ENCODE measurements at places on chromosomes 2 and 18.

GRCh38 chr18:9101730-9102507, 580 bp upstream of the NDUFV2 start:
- peak; percentile 83 for DNase-seq

DNA sequence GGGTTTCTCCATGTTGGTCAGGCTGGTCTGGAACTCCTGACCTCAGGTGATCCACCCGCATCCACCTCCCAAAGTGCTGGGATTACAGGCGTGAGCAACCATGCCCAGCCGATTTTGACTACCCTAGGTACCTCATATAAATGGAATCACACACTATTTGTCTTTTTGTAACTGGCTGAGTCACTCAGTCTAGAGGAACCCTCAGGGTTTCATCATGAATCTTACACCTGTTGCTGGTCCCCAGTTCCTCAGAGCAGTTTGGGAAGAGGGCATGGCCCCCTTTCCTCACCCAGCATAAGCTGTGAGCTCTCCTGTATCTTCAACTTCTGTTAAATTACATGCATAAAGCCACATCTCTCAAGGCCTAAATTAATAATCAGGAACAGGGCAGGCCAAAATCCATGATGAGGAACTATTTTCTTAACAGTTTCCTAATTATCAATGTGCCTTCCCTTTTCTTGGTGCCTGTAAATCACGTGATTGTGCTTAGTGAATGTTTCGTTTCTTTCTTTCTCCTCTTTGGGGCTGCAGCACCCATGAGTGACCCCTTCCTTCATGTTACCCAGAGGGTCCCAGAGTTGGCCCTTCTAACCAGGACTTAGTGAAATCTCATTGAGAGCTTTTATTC, 20.9 kb downstream of the DYSF start:
- DNase-seq, result peak; percentile 75

DNA sequence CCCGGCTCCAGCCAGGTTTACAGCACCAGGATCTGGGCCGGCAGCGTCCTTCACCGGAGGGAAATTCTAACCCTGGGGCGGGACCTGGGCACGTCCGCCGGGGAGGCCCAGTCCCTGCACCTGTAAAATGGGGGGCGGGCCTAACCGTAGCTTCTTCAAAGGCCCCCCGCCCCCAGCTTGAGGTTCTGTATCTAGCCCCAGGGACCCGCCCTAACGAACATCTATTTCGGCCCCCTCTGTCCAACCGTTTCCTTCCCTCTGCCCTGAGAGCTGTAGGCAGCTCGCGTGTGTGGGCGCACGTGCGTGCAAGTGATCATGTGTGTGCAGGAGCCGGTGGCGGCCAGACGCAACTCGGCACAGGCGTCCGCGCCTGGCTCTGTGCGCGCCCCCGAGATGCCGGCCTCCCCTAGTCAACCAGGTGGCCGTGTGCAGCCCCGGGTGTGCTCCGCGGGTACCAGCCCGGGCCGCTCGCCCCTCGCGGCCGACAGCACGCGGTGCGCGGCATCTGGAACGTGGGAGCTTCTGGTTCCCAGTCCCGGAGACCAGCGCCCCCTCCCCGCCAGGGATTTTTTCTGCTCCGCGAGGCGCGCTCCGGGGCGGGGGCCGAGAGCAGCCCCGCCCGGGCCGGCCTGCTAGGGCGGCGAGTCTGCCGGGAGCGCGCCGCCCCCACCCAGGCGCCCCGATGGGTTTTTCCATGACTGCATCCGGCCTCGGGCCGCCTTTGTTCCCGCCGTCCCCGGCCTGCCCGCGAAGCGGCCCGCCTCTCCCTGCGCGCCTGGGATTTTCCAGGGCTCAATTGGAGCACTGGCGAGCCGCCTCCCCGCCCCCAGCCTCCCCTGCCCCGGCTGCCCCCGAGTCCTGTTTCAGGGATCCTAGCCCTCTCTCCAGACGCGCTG, 21.2 kb downstream of the TEX44 start:
- peak; percentile 87 for DNase-seq

DNA sequence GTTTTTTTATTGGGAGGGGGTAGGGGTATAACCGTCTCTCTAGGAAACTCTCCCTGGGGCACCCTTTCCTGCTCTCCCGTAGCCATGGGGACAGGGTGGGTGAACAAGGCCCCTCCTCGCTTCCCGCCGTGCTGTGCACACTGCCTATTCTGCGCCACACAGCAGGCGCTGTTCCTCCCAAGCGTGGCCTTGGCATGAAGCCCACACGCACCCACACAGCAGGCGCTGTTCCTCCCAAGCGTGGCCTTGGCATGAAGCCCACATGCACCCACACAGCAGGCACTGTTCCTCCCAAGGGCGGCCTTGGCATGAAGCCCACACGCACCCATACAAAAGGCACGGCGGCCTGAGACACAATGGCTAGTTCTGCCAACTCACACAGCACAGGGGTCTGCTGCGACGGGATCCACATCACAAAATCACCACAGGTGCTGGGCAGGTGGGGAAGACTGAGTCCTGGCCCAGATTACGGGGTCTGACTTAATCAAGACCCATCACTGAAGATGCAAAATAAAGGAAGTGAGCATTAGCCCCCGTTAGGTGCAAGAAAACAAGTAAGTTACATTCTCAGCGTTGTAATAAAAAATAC, 46.6 kb upstream of the TPO start:
- peak; percentile 33 for DNase-seq

DNA sequence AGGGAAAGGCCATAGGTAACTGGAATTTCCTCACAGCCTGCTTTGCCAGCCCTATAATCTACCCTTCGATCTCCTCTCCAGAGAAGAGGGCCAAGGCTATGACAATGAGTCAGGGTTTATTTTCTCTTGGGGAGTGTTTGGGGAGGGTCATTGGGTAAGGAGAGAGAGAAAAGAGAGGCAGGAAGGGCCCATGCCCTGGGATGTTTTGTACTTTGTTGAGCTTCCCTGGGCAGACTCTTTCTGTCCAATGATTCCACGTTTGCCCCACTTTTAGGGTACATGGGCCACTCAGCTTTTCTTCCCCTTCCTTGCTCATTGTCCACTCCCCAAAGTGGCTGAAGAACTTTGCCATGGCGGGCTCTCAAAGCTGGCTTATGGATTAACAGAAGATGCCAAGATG, 224.2 kb downstream of the ALK start:
- no peak for DNase-seq

- no peak for DNase-seq
Observed at GRCh38 chr2:120955427-120955826, 219.8 kb downstream of the GLI2 start.

DNA sequence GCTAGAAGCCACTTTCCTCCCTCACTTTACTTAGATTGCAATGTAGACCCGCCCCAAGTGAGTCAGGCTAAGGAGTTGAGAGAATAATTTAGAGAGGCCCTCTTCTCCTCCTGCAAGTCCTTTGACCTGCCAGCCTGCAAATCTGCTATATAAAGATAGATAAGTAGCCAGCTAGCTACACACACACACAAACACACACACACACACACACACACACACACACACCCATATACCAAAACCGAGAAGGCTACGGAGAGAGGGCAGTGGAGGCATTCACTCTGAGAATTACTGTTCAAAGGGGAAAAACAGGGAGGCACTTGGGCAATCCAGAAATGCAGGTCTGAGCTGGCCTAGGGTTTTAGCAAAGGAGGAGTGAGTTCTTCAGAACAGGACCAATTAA, 23.0 kb upstream of the SMAD7 start:
- DNase-seq, result no peak

GRCh38 chr18:60870261-60871153, 462.7 kb upstream of the CDH20 start:
- DNase-seq, result no peak

DNA sequence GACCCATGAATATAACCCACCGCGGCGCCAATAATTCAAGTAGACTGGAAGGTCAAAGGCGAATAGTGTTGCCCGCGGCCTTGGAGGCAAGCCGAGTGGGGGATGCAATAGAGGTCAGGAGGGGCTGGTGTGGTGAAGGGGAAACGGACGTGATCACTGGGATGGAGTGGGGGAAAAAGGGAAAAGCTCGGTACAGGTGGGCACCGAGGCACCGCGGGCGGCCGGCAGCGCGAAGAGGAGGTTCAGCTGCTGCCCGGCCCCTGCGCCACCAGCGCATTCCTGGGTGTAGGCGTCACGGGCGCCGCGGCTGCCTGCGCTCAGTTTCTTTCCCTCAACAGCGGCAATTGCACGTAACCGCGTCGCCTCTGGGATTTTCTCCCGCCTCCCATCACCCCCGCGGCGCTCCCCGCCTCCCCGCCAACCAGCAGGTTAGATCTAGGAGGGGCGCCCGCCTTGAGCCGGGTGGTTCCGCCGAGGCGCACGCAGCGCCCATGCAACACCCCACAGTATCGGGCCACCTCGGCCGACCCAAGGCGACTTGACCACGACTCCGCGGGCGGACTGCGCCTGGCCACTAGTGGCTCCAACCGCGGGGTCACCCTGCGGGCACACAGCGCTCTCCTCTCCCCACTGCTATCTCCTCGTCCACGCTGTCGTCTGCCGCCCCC, 1.5 kb downstream of the RND3 start:
- no peak for DNase-seq

DNA sequence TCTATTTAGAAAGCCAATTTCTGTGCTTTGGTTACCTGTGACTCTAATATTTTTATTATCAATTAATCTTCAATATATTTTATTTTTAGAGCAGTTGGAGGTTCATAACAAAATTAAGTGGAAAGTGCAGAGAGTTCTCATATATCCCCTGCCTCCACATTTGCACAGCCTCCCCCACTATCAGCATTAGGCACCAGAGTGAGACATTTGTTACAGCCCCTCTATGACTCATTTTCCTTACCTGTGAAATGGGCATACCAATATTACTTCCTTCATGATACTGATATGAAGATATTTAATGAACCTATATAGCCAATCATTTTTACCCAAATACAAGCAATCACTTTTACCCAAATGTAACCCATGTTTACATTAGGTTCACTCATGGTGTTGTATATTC, 34.0 kb upstream of the CYTIP start:
- DNase-seq, result no peak

DNA sequence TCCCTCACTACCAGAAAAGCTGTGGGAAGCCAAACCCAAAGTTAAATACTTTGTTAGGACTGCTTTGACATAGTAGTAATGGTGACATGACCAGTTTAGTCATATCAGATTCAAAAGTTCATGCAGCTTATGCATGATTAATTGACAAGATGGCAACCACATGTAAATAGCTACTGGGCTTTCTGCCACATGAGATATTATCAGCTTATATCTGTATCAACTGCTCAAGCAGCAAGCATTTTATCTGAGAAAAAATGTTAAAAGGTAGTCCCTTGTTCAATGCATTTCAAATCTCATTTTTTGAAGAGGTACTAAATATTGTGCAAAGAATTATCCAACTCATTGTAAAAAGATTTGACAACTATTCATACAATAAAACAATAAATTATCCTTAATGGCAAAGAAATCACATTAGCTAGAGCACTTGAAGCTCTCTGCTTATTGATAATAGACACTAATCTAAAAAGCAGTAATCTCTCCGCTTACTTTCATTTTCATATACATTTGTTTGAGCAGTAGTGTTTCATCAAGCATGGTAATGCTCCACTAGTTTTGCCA, 993.6 kb upstream of the NXPH2 start:
- no peak for DNase-seq

- no peak for DNase-seq
Observed at GRCh38 chr18:11380968-11381367, 228.4 kb upstream of the SLC35G4 start.

DNA sequence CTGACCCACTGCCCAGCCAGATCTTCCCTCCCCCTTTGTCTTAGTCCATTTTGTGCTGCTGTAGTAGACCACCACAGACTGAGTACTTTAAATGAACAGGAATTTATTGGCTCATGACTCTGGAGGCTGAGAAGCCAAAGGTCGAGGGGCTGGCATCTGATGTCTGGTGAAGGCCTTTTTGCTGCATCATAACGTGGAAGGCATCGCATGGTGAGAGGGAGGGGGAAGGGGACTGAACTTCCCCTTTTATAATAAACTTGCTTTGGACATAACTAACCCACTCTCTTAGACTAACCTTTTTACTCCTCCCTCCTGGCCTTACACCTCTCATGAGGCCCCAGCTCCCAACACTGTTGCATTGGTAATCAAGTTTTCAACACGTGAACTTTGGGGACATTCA, 83.8 kb downstream of the MAP4K4 start:
- DNase-seq, result peak; percentile 60

DNA sequence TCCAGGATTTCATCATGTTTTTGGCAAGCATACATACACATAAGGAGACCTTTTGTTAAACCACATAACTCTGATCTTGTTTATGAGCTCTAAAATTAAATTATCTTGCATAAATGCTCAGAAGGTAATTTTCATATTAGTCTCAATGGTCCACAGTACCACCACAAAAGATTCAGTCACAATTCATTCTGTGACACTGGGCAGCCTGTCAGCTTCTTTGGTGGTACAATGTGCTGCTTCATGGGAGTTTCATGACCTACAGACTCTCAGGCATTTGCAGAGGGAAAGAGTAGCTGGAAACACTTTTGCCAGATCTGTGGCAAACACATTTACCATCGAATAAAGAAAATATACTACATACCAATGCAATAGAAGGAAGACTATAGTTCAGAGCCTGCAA, 51.3 kb upstream of the ZNF397 start:
- no peak for DNase-seq

DNA sequence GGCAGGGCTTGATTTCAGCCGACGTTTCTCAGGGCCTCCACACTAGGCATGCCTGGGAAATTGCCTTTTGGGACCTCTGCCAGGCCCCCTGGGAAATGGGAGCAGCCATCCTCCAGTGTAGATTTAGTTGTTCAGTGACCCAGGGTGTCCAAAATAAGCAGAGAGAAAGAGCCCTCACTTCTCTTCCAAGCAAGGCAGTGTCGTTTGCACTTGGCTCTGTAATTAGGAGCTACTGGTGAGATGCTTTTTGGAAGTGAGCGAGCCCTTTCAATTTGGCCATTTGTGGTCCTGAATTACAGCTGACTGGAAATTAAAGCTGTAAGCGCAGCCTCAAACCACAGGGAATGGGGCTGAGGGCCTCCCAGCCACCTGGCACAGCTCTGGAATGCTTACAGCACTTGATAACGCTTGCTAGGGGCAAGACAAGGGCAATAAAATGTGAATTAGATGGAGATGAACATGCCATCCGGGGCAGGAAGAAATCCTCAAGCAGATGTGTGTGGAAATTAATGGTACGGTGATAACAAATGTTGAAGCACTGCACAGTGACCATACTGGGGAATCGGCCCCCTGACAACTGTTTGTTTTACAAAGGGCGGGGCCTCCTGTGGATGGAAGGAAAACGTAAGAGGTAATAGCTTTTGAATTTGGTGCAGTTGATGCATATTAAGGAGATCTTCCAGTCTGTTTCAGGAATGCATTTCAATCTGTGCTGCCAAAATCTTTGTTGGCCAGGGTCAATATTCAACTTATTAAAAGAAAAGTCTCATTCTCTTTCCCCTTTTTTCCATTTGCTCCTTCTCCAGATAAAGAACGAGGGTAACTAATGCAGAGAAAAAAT, 173.1 kb downstream of the UXS1 start:
- no peak for DNase-seq

GRCh38 chr18:78071166-78071710, 821.6 kb downstream of the GALR1 start:
- DNase-seq, result no peak

- DNase-seq, result no peak
Observed at GRCh38 chr2:107584577-107584976, 242.1 kb upstream of the RGPD4 start.

Data from suppressor macrophage treated with lipopolysaccharide for 4 hours (primary cell).